ENCODE measurements at places on chromosomes 2 and 18.

GRCh38 chr2:240921311-240921994, 15.3 kb downstream of the CROCC2 start:
- no peak for DNase-seq

DNA sequence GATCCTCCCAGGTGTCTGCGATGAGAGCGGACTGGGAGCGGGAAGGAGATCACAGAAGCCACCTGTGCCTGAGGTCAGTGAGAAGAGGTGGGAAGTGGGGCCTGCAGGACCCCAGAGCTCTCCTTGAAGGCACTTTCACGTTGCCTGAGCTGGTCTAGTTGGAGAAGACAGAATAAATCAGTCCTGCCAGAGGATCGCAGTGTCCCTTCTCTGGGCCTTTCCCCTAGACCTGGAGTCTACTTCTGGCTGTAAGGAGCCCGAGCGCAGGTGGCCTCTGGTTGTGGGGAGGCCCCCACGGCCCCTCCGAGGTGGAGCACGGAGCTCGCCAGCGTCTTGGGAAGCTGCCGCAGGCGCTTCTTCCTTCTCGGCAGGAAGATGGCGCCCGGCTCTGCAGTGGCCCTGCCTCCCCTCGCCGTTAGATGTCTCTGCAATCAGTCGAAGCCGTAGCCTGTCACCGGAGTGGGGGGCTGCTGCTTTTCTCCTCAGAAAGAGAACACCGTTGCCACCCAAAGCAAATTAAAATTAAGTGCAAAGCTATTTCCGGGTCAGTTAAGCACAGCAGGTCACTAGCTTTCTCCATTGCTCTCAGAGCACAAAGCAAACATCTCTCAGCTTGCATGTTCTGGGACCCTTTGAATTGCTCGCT, 212.0 kb upstream of the MYT1L start:
- no peak for DNase-seq

GRCh38 chr18:61589053-61589723, 256.0 kb downstream of the CDH20 start:
- no peak for DNase-seq

GRCh38 chr2:111909079-111909478, 10.7 kb downstream of the MERTK start:
- no peak for DNase-seq

- DNase-seq = no peak
These were observed 269.9 kb downstream of the GULP1 start for GRCh38 chr2:188561473-188561979.

DNA sequence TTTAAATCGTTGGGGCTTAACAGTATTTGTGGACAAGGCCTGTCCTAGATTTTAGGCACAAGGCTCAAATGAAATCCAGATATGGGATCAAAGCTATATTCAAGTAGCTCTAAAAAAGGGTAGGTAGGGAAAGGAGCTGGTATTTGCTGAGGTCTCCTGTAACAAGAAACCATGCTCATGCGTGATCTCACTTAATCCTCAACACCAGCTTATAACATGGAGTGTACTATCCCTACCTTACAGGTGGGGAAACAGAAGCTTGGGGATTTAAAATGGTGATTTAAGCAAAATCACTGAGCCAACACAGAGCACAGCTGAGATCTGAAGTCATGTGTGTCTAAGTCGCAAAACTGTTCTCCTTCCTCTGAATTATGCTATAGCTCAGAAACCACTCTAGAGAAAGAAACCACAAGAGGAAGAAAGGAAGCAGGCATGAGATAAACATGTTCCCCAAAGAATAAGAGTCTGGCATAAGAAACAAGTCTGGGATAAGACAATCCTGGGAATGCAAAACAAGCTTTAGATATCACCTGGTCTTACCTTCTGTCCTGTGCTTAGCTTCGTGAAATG, 43.1 kb downstream of the CYRIA start:
- DNase-seq = no peak

DNA sequence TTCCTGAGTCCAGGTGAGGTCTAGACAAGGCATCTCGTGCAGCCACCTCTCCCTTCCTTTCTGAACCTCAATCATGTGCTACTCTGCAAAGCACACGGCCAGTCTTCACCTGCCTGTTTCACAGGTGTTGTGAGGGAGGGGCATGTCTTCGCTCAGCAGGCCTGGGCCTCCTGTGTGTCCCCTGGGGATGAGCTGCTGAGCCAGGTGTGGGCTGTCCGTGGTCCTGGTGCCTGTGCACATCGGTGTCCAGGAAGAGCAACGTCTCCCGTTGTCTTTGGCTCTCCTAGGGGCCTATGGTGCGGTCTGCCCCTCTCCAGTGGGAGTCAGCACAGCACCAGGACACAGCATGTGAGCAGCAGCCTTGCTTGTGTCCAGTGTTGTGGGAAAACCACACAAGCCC, 16.7 kb downstream of the ARHGEF4 start:
- DNase-seq = no peak

DNA sequence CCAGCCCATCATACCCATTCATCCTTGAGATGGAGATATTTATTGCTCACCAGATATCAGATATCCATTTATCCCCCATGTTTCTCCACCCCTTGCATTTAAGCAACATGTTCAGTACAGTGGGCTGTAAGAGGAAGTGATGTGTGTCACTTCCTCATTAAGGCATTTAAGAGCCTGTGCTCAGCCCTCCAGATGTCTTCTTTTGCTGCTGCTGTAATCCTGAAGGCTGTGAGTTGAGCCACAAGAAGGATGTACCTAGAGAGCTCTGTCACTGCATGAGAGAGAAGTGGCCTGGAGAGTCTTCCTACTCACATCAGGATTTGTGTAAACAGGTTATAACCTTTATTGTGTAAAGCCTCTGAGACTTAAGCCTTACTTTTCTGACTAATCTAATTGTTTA, 151.8 kb upstream of the UNC80 start:
- no peak for DNase-seq

DNA sequence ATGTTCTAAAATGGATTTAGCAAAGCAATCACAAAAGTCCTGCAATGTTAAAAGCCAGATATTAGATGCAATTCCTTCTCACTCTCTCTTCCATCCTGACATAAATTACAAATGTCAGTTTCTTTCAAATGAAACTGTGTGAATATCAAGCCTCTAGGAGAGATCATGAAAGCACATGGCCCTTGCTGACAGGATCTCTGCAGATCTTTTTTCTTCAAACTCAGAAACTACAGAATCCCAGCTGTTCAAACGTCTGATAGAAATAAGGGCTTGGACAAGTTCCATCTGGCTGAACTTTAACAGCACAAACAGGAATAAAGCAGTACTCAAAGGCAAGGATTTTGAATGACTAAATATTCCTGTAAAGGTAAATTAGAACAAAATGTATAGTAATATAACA, 47.6 kb downstream of the PDE1A start:
- no peak for DNase-seq

GRCh38 chr18:2540575-2540974, 30.7 kb downstream of the METTL4 start:
- no peak for DNase-seq

DNA sequence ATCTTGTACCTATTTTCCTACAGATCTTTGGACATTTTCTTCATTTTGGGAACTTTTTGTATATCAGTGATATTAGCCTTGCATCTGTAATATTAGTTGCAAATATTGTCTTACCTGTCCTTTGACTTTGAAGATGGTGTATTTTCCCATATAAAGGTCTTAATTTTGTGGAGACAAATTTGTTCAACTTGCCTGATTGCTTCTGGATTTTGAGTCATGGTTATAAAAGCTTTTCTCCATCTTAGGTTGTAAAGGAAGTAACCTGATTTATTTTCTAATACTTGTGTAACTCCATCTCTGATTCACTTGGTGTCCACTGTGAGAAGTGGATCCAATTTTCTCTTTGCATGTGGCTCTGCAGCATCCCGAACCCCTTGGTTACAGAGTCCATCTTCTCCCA, 97.7 kb upstream of the OTOS start:
- no peak for DNase-seq

DNA sequence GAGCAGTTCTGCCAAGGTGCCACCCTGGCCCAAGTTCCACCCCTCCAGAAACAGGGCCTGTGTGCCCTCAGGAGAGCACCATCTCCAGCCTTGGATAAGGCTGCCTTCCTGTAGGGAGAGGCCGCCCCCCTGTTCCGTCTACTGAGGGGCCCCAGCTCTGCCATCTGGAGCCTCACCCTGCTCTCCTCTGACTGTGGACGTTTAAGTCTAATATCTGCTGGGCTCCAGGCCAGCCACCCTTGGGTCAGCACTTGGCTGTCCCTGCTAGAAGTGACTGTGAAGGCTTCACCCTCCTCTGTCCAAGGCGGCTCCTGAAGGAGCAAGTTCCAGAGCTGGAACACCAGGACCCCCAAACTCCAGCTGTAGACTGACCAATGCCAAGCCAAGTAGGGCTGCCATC, 26.3 kb downstream of the RHOB start:
- no peak for DNase-seq

DNA sequence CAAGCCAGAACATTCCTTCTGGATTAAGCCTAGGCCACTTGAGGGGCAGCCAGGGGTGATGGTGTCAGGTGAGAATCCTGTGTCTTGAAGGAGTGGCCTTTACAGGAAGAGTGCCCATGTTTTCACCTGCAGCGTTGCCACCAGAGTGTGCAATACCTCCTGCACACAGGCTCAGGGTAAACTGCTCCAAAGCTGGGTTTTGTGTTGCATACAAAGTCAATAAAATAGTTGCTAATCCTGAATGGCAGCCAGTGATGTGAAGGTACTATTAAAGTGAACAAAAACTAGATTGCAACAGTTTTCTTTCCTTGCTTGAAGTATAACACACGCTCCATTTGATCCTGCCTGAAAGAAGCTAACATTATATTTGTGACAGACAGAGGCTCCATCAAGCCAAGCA, 64.4 kb upstream of the NRP2 start:
- DNase-seq = no peak

- DNase-seq = no peak
These were observed 507.6 kb upstream of the TNP1 start for GRCh38 chr2:217367464-217367863.

GRCh38 chr18:48803951-48804855, 146.6 kb downstream of the SMAD7 start:
- no peak for DNase-seq

GRCh38 chr2:59660262-59660661, 893.2 kb downstream of the BCL11A start:
- DNase-seq = no peak

DNA sequence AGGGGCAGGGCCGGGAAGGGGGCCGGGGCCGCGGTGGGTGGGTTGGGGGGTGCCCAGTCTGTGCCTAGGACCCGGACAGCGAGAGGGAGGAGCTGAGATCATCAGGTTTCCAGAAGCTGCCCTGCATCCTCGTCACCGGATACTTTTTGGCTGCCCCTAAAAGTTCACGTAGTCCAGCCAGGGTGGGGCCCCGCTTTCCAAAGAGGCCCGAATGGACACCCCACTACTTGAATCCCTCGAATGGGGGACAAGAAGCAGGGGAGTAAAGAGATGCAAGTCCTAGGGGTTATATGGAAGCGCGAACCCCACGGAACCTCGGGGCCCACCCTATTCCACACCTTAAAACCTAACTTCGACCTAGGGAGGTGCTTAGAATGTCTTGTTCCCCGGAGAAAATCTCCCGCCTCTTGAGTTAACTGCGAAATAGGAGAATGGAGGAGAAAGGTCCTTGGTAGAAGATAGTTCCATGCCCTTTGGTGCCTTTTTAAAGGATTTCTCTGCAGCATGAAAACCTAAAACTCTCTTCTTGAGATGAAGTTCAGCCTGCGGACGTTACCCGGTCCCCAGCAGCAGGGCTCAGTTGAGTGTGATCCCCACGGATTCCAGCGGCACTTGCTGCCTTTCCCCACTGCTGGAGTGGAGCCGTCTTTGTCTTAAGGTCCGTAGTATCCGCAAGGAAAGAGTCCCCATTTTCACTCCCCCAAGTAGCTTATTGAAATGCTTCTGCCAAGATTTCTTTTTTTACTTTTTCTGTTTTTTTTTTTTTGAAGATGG, 2.1 kb upstream of the RNF152 start:
- no peak for DNase-seq

DNA sequence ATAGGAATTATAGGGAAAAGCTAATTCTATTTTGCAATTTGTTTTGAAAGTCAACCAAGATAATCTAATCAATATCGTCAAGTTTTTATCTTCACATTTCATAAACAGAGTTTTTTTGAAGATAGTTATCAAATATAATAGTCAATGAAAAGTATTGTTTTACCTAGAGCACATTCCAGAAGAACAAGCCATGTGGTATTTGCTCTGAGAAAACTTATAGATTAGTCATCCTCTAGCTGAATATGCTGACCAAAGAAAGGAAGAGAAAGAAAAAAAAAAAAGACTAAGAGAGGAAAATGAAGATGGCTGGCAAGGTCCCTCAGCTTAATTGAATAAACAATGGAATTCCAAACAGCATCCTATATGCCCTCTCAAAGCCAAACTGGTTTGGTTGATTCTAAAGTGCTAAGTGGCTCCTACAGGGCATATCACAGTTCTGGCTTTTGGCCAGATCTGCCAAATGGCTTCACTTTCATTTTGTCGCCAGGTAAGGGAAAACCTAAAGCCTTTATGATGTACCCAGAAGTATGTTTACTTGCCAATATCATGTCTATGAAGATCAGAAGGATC, 132.6 kb downstream of the VWC2L start:
- DNase-seq = no peak

DNA sequence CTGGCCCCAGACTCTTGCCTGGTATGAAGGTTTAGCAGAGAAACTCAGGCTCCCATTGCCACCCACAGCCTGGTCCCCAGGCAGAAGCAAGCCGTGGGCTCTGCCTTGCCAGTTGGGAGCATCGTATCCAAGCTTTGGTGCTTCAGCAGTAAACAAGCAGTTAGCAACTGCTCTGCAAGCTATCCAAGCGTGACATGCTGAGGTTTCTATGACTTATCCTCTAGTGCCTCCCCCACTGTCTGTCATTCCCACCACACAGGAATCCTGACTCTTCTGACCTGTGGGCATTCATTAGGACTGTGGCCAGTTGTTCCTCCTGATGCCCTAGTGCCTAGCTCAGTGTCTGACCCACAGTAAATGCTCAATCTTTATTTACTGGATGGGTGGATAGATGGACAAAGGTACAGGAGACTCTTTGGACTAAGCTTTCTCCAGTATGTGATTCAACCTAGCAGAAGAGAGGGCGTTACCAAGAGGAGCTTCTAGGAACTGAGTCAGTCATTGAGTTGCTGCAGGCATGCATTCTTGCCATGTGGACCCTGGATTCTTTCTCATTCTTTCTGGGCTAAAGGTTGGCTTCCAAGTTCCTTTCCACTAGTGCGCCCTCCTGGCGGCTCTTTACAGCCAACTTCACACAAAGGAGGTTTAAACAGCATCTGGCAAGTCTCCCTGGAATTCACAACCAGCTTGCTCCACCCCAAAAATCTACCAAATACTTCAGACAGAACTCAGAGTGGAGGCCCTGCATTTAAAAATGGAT, 40.6 kb upstream of the MRPL19 start:
- DNase-seq = no peak

Data from activated naive CD4-positive, alpha-beta T cell (primary cell).